ENCODE measurements at places on chromosomes 12 and 14.

GRCh38 chr14:23460960-23461359 is 8.5 kb upstream of the NGDN start:
- DNase-seq, result no peak

GRCh38 chr14:87990682-87991081 is 2.3 kb downstream of the GALC start:
- DNase-seq, result no peak

DNA sequence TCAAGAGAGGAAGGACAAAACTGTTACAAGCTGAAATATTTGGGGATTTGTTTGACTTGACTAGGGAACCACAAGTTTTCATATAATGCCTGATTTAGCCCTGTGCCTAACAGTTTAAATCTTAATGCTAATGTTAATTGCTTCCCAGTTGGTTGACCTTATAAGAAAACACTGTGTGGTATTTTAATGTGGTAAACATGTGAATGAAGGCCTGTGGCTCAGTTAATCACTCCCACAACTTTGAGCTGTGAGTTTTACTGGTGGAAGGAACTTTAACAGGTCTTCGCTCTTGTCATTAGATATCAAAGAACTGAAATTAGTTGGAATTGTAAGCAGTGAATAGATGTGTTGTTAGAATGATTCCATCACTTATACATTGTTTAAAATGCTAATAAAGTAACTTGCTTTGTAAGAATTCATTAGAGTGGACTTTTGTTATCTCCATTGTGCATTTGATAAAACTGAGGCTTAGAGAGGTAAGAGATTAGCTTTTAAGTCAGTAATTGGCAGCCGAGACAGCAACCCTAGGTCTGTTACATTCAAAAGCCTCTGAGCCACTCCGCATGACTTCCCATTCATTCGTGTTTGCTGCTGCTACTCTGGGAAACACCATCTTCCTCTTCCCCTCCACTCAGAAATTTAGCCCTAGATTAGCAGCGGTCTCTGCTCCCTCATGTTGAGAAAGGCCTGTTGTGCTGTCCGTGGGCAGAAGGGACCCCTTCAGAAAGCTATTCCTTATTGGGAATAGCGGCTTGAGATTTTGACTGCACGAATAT is 1.0 kb upstream of the TBK1 start:
- DNase-seq, result no peak

DNA sequence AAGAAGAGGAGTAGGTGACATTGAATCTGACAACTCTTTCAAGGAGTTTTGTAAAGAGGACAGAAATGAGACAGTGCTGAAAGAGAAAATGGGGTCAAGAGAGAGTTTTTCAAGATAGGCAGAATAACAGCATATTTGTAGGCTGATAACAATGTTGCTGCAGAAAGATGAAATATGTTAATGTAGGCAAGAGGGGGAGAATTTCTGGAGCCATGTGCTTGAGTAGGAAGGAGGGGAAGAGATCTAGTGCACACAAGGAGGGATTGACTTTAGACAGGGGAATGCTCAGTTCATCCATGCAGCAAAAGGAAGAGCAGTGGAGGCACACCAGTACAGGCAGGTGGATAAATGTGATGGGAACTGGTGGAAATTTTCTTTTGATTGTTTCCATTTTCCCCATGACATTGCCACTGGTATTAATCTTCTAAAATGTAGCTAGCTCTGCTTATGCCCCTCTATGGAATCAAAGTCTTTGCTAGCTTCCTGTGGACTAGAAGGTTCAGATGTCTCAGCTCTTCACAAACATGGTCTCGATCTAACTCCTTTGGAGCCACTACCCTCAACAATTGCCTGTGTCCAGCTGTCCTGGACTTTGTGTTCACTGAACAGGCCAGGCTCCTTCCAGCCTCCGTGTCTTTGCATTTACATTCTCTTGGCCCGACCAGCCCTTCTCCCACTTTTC is 9.1 kb downstream of the PROX2 start:
- no peak for DNase-seq

DNA sequence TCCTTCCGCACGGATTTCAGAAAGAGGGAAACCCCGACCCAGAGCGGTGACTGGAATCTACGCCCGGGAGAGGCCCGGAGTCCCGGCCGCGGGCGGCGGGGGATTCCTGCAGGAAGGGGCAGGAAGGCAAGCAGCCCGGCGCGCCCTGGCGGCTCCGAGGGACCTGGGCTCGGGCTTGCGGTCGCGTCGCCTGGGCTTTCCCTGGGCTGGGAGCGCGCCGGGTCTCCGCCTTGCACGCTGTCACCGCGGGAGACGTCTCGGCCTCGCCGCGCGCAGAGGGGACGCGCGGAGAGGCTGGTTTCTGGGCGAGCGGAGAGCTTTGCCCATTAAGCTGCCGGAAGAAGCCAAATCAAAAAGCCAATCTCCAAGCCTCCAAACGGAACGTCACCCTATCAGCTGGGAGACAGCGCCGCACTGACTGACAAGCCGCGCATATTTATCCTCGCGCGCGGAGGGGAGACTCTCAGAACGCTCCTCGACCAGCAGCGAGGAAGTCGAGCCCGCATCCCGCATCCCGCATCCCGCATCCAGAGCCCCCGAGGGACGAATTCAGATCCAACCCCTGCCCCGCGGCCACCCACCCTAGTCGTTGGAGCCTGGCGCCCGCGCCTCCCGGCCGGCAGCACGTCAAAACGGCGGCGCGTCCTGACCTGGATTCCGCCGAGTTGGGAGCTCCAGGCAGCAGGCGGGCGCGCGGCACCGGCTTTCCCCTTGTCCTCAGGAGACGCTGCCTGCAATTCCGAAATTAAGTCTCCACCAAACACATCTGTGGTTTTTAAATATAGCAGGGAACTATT is at the start of gene SLC8A3:
Gene SLC8A3 (minus strand): TSS at position 293 of the 797 bp plus-strand sequence. CDS start 20,529 bp downstream, outside the sequence.
- no peak for DNase-seq

DNA sequence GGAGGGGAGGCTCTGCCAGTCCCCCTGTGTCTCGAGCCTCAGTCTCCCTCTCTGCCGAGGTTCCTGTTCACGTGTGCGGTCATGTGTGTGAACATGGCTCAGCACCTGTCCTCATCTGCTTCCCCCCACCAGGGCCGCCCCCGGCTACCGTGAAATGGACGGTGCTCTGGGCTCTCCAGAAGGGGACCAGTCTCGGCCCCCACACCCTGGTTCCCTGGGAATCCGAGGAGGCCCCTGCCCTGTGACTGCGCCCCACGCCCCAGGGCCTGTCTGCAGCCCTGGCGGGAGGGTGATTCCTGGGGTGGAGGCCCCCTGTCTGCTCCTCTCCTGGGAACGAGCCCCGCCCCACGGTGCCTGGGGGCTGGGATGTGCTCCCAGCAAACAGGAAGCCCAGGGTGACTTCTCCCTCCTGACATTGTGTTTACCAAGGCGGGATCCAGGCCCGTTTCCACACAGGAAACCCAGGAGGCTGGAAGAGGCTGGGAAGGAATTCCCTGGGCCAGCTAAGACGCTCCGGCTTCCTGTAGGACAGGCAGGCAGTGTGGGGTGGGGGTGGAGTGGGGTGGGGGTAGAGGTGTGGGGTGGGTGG is 46.6 kb downstream of the KIF26A start:
- no peak for DNase-seq

- no peak for DNase-seq
These were observed 132.4 kb downstream of the TGFB3 start for GRCh38 chr14:75849300-75849895.

DNA sequence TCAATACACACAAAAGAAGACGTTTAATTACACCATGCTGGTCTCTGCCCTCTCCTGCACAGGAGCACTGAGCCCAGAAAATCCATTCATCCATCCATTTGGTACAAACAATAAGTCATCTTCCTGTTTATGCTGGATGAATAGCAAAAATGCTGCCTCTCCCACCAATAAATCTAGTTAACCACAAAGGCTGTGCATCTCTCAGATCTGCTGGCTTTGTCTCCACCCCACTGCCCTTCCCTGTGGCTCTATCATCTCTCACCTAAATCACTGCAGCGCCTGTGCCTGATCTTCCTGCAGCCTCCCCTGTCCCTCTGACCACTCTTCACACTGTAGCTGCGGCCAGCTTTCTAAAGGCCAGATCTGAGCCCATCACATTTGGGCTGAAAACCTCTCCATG is 72.9 kb upstream of the DDX11 start:
- no peak for DNase-seq

DNA sequence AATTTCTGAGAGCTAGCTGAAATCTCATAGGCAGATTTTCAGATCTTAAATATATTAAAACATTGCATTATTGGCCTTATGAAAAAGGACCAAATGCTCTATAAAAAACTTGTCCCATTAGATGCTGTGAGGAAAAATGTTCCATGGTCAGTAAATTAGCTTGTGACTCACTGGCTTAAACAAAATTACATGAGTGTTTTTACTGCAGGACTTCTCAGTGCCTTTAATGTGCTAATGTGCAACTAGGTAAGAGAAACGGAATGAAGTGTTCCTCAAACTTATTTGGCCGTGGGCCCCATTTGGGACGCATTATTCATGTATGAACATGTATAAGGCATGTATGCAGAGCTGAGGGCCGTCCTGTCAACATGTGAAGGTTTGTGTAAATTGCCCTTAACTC is 41.7 kb downstream of the MYRFL start:
- no peak for DNase-seq

- no peak for DNase-seq
These were observed 16.1 kb upstream of the CCDC85C start for GRCh38 chr14:99619835-99620834.

- no peak for DNase-seq
These were observed 396.2 kb downstream of the CCDC91 start for GRCh38 chr12:28586481-28586880.

DNA sequence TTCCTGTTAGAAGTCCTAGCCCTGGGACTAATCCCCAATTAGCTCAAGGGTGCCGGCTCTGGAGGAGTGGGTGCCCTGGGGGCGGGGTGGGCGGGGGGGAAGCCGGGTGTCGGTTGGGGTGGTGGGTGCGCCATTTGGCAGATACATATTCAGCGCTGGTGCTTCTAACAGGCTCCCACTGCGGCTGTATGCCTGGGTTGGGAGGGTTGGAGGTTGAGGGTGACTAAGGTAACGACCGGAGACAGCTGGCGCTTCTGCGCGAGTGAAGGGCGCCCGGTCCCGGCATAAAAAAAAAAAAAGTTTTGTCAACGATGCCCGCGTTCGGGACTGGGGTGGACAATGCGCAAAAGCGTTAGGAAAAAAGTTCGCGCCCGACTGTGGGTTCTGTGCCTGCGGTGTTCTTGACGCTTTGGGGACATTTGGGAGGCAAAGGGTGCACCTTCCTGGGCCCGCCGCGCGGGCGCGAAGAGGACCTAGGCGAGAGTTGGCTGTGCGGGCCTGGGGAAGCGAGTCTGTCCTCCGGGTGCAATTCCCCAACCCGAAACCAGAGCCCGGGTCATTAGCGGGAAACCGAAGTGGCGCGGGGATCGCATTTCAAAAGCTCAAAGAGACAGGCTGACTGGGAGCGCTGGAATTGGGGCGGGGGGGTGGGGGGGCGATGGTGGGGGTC is 19.2 kb downstream of the TBX3 start:
- DNase-seq, result no peak

DNA sequence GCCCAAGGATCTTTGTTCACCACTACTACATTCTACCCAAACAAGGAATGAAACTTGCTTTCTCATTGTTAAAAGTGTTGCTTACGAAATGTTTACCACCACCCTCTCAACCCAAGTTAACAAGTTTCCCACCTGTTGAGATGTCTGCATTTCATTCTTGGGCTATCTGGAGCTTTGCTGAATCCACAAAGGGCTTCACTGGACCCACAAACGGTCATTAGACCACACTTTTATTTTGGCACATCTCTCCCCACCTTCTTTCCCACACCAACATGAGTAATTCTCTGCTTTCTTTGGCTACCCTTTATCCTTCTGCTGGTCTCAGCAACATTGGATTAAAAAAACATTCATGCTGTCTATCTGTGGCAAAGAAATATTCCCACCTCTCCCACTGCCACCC is 78.0 kb downstream of the TMEM260 start:
- no peak for DNase-seq

- DNase-seq, result no peak
These were observed 34.3 kb downstream of the CCNK start for GRCh38 chr14:99515301-99516155.

DNA sequence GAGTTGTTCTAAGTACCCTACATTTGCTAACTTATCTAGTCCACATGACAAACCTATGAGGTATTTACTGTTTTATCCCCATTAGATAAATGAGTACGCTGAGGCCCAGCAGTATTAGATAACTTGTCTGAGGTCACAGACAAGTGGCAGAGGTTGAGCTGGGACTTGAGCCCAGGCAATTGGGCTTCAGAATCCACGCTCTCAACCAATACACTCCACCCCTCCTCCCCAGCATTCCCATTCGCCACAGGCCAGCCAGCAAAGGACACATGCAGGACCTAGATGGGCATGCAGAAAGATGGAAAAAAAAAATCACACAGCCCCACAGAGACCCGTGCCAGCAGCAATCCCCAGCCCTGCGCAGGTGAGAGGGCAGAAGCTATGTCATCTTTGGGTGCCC is 12.4 kb downstream of the HDAC7 start:
- DNase-seq, result no peak

DNA sequence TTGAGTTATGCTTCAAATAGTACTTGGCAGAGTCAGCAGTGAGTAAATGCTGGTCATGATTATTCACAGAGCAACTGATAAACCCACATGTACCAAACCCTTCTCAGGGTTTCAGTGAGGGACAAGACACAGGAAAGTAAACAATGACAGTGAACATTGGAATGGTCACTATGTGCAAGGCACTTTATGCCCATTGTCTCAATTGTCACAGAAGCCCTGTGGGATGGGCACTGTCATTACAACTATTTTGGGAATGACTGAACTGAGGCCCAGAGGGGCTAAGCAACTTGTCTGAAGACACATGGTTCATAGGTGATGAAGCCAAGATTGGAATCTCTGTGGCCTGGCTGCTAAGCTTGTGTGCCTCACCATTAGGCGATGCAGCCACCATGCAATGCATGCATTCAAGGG is 238.5 kb downstream of the RBM19 start:
- no peak for DNase-seq

DNA sequence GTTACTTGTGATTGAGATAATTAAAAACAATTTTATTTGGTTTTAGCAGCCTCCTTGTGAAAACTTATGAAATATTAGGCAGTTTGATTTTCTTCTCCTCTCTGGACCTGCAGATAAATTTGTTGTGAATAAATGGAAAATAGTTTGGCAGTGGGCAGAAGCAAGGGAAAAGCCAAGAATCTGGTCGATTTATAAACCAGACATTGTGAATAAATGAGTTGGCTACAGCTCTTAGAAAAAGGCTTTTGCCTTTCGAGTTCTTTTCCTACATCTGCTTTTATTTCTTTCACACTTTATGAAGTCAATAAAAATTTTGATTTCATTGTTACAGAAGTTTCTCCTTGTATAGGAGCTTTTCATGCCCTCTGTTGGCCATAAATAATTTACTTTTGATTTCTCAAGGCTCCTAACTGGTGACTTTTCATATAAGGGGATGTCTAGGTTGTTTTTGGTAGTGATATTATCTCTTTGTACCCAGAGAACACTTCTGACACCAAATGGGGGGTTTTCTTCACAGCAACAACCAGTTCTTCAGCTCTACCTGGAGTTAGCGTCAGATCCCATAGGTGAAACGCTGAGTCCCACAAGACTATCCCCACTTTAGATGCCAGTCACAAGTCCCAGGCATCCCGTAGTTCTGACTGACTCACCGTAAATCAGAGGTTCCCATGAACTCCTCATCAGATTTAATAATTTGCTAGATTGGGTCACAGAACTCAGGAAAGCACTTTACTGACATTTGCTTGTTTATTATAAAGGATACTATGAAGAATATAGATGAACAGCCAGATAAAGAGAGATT is 136.5 kb upstream of the DNM1L start:
- no peak for DNase-seq

GRCh38 chr12:81249976-81250375 is 172.1 kb downstream of the ACSS3 start:
- DNase-seq, result no peak

Measured in stimulated activated effector memory CD8-positive, alpha-beta T cell treated with anti-CD3 and anti-CD28 coated beads, Interleukin-12 subunit alpha, Interleukin-12 subunit beta, amount 100 ng/mL, for 72 hours (primary cell).